ENCODE measurements at places on chromosomes 16 and 17.

DNA sequence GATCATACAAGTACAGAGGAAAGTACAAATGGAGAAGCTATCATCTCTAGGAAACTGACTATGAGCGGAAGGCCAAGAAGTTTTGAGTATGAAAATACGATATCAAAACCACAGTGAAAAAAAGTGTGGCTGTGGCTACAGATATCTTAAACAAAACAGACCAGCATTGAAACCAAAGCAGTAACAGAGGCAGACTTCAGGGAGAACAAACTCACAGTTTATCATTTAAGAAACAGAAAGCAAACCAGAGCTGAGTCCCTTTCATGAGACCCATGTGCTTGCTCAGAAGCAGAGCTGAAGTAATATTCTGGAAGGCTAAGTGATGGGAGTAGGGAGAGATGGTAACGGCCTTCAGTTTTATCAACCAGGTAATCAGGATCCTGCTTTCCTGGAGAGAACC is 317.8 kb downstream of the CA10 start:
- no peak for DNase-seq

DNA sequence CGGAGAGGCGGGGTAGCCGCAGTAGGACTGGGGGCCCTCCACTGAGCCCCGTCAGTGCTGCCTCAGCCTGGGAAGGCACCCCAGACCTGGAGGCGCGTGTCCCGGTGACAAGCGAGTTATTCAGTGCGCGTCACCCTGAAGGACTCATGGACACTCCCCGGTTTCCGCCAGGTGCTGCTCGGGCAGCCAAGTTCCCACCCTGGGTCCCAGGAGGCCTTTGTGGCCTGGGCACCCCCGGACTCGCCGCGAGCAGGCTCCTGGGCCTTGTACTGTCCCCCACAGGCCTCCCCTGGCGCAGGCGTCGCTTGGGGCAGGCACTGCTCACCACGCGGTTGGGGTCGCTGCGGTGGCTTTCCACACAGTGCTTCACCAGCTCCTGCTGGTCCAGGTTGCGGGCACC is 7.6 kb downstream of the RNF166 start:
- no peak for DNase-seq

- DNase-seq = no peak
These were observed 279.1 kb downstream of the IRX3 start for GRCh38 chr16:54007504-54007903.

DNA sequence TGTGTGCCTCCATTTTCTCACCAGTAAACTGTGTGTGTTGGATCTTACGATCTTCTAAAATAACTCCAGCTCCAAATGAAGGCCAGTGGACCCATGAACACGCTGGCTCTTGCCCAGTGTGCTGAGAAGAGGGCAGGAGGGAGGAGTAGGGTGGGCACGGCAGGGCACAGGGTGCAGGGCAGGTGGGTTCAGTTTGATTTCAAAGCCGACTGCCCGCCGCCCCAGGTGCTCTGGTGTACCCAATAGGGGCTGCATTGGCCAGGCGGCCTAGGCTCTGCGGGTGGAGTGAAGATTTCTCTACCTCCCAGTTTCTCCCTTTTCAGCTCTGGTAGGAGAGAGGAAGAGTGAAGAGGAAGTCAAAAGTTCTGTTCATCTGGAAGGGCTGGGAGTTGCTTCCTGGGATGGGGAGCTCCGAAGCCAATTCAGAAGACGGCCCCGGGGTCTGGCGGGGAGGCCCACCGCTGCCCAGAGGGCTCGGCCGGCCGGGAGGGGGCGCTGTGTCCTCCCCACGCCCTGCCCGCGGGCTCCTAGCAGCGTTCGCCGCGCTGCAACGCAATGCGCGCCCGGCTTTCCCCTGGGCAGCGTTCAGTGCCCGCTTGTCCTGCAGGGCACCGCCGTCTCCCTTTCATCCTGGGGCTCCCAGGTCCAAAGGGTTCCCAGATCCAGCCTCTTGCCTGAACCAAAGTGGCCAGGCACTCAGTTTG is 1.1 kb upstream of the CRHR1 start:
- DNase-seq = no peak

GRCh38 chr17:60535382-60536279 is 9.6 kb upstream of the APPBP2 start:
- peak; percentile 95 for DNase-seq

- DNase-seq = no peak
These were observed 37.5 kb downstream of the RBFOX3 start for GRCh38 chr17:79573196-79573896.

DNA sequence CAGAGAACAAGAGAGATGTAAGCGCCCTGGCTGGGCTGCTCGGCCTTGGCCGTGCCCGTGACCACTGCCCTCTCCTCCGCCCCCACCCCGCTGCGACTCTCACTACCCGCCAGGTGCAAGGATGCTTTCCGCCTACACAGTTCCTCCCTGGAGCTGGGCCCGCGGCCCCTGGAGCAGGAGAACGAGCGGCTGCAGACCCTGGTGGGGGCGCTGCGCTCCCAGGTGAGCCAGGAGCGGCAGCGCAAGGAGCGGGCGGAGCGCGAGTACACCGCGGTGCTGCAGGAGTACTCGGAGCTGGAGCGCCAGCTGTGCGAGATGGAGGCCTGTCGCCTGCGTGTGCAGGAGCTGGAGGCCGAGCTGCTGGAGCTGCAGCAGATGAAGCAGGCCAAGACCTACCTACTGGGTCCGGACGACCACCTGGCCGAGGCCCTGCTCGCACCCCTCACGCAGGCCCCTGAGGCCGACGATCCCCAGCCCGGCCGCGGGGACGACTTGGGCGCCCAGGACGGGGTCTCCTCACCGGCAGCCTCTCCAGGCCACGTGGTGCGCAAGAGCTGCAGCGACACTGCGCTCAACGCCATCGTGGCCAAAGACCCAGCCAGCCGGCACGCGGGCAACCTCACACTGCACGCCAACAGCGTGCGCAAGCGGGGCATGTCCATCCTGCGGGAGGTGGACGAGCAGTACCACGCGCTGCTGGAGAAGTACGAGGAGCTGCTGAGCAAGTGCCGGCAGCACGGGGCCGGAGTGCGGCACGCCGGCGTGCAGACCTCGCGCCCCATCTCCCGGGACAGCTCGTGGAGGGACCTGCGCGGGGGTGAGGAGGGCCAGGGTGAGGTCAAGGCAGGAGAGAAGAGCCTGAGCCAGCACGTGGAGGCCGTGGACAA is 9.2 kb upstream of the MRPL58 start:
- no peak for DNase-seq

All from amniotic epithelial cell (primary cell).